ENCODE measurements at places on chromosomes 1 and 21.

DNA sequence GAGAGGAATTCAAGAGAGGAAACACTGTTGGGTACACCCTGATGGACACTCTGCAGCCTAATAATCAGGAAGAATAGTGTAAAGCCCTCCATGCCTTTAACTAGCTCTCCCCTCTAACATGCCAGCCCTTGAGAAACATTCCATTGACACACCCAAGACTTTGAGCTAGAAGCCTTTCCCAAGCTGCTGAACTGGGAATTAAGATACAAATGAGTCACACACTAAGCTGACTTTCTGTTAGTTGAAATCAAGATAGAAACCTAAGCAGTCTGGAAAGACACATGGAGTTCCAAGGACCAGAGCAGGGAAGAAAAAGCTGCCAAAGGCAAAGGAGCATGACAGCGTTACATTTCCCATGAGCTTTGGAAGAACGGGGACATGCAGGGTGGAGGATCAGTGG lies 380.8 kb downstream of the NPHP4 start:
- no peak for DNase-seq

- peak; percentile 68 for DNase-seq
Observed at GRCh38 chr1:80218112-80218511, 1211.6 kb upstream of the ADGRL4 start.

DNA sequence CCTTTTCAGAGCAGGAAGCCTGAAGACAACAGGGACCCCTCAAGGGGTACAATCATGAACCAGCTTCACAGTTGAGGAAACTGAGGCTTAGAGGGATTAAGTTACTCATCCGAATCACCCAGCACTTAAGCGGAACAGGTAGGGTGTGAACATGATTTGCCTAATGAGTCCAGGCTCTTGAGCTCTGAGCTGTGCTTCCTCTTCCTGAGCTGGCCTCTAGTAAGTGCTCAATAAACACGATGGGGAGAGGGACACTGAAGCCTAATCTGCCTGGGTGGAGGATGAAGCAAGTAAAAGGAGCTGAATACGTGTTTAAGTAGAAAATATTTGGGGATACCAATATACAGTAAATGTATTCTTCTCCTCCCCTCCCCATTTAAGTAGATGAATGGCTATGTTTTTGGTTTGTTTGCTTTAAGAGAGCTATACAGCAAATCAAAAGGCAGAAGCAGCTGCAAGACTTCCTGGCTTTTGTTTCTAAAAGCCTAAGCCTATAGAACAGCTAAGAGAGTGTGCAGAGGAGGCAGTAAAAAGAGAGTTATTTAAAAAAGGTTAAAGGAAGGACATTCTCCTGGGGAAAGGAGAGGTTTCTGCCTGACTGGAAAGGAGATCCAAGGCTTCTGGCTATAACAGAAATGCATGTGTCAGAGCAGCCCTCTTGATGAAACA lies 20.5 kb downstream of the STPG1 start:
- no peak for DNase-seq

DNA sequence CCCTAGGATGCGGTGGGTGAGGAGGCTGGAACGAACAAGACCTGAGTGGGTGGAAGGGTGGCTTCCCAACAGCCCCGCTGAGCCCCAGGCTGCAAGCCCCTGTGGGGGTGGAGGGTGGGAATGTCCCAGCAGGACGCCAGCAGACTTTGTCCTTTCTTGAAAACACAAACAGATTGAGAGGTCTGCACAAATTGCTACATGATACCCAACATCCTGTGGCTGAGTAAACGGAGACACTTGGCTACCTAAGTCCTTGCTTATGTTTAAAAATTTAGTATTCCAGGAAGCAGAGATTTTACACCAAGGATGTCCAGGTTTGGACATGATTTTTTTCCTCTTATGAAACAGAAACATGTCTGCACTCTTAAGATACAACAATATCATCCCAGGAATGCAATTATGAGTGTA lies 11.8 kb upstream of the F3 start:
- DNase-seq, result peak; percentile 58

DNA sequence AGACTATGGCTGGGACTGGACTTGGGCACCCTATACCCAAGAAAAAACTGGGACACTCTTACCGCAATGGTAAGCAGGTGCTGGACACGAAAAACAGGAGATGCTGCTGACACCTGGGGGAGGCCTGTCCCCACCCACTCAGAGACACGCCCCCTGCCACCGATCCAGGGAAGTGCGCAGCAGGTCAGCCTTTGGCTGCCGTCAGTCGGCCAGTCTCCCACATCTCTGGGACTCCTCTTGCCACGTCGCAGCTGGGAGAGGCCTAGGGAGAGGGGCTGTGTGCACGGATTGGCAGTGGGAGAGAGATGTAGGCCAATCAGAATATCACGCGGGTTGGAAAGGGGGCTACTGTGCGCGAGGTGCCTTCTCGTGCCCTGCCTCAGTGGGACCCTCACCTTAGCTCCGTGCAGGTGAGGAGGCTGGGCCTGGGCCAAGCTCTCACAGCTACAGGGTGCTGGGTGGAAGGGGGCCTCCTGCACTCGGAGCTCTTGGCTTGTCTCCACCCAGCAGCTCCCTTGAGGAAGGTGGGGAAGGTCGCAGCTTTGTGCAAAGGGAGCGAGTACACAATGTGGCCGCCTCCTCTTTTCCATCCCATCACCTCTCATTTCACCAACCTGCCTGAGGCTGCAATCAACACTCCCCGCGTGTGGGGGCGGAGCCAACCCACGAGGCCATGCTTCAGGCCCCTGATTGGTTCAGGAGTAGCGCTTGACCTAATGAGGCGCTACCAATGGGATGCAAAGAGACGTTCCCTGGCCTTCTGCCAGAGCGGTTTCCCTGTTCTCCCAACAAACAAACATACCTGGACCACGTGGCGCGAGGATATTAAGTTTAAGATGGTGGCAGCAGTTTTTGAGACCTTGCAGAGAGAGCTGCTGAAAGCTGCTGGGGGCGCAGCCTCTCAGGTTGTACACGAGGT lies 25.7 kb upstream of the LDLRAP1 start:
- no peak for DNase-seq

GRCh38 chr1:208455821-208456220 lies 211.6 kb upstream of the PLXNA2 start:
- peak; percentile 49 for DNase-seq

GRCh38 chr1:201903135-201903534 lies 14.4 kb downstream of the SHISA4 start:
- DNase-seq, result no peak

GRCh38 chr1:8789314-8790214 lies 27.9 kb downstream of the RERE start:
- DNase-seq, result no peak

- DNase-seq, result no peak
Observed at GRCh38 chr1:157785248-157785647, 8.3 kb upstream of the FCRL2 start.
